ENCODE measurements at places on chromosomes 5 and 9. TPM values are rescaled to one million over a fixed set of nuclear protein-coding genes. Genes with fewer than 3 reads are reported as not detected.

The OTULINL gene
- total RNA-seq, result 7.3 TPM

The CCDC183 gene
- 0.68 TPM for total RNA-seq

The ANKRD34B gene
- not detected for total RNA-seq

The TDRD7 gene
- 13.9 TPM for total RNA-seq

The MOCS2 gene
- 45.5 TPM for total RNA-seq

The ATP6V0E1 gene
- total RNA-seq, result 117 TPM

Data from thoracic aorta (tissue), 2 donors.